ENCODE measurements at places on chromosomes 5 and 9. TPM values are rescaled to one million over a fixed set of nuclear protein-coding genes. Genes with fewer than 3 reads are reported as not detected.

SPATA24 gene
- total RNA-seq: 4.2 TPM

ZNF483 gene
- 13.5 TPM for total RNA-seq

C9orf50 gene
- total RNA-seq: not detected

ASPN gene
- total RNA-seq: not detected

GRCh38 chr5:107377277-107377609, 293.5 kb downstream of the EFNA5 start:
- DNase-seq: no peak
- no peak overlapping the region for H3K27ac ChIP-seq
- H3K4me1 ChIP-seq: no peaks in the 10 kb centered on the region
- H3K36me3 ChIP-seq: no peaks in the 10 kb centered on the region
- no peaks in the 10 kb centered on the region for H3K27me3 ChIP-seq
